ENCODE measurements at places on chromosomes 2 and 18. TPM values are rescaled to one million over a fixed set of nuclear protein-coding genes. Genes with fewer than 3 reads are reported as not detected.

The DLX1 gene
- 4.9 TPM for total RNA-seq

DNA sequence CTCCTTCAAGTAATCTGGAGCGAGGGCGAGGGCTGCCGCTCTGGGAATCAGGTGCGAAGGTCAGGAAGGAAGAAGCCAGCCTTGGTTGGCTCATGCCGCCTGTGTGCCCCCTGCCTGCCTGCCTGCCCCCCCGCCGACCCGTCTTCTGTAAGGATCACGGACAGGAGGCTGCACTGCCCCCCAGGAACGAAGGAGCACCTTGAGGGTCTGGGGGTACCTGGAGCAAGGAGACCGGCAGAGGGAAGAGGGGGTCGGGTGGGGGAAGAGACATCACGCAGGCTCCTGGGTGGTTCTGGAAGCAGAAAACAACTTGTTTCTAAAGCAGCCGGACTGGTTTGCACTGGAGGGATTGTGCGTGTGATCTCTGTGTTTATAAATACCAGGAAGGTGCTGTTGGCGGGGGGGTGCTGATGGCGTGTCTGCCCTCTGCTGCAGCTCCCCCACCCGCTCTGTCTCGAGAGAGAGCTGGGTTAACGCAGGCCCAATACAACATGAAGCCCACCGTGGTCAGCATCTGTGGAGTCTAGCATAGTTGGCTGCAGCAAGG is 1.7 kb downstream of the FOSL2 start:
- peak; percentile 74 for DNase-seq

The PDE1A gene
- total RNA-seq, result not detected

GRCh38 chr2:200700856-200701255 is 110.9 kb upstream of the BZW1 start:
- no peak for DNase-seq

- DNase-seq, result peak; percentile 55
These were observed at the start of gene HNMT for GRCh38 chr2:137964066-137964858. Gene HNMT, plus strand, starts transcription at chr2:137964473. Its CDS starts 19 bp downstream, at chr2:137964492.

DNA sequence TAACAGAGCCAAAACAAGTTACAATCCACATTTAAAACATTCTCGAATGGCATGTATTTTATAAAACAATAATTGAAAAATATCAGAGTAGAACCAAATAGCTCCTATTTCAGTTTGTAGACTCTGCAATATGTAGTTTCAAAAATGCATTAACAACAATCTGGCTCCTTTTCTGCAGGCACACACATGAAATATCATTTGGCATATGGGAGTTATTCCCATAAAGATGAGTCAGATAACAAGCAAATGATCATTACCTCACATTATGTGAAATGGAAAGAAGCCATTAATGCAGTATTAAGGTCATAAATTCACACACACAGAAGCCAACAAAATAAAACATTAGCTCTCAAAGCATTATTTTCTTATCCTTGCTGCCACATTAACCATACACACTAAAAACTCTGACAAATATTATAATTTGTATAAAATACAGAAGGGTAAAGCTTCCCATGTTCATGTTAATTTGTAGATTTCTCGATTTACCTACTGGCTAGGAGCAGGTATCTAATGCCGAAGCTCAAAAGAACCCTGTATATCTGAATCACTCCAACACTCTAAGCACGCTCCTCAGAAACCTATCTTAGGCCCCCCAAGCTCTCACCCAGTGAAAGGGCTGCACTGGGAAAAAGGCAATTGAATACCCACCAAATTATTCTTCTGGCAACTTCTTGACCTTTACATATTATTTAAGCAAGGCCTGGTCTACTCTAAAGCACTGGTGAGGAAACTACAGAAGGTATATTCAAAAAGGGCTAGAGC is 13.8 kb downstream of the NBAS start:
- DNase-seq, result no peak

The C2orf72 gene
- total RNA-seq, result 0.41 TPM

GRCh38 chr2:236333417-236334121 is 69.4 kb upstream of the ASB18 start:
- no peak for DNase-seq

GRCh38 chr2:118250463-118250862 is 162.2 kb downstream of the INSIG2 start:
- DNase-seq, result peak; percentile 52

DNA sequence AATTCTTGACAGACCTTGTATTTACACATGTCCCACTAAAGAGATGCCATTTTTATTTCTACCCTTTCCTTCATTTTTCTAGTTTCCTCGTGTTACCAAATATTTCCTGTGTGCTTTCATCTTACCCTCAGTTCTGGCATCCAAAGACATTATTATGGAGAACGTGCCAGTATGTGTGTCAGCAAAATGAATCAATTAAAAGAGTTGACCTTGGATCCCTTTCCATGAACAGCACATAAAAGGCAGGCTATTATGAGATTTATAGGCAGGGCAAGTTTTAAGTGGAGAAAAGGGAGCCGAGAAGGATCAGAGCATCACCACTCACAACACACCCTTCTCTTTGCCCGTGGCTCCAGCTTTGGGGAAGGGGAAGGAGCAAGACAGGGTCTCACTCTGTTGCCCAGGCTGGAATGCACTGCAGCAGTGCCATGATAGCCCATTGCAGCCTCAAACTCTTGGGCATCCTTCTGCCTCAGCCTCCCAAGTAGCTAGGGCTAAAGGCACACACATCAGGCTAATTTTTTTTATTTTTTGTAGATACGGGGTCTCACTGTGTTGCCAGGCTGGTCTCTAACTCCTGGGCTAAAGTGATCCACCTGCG is 149.9 kb downstream of the GFPT1 start:
- no peak for DNase-seq

- no peak for DNase-seq
These were observed 614.4 kb upstream of the GYPC start for GRCh38 chr2:126041391-126042047.

- DNase-seq, result no peak
These were observed 335.7 kb downstream of the PARD3B start for GRCh38 chr2:204880928-204881327.

DNA sequence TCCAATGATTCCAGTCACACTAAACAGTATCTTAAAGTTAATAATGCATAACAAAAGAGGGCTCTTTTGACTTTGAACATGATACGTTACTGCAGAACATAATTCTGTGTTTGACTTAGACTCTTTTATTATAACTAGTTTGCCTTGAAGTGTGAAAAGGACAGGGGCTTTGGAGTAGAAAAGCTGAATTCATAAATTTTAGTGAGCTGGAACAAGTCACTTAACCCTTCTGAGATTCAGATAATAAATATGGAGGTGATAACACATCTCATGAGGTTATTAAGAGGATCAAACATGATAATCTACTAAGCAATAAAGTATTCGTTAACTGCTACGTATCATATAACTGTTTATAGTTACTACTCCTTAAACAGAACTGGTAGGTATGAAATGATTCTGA is 44.7 kb upstream of the FLACC1 start:
- DNase-seq, result no peak

The CHN1 gene
- total RNA-seq, result 35.8 TPM

DNA sequence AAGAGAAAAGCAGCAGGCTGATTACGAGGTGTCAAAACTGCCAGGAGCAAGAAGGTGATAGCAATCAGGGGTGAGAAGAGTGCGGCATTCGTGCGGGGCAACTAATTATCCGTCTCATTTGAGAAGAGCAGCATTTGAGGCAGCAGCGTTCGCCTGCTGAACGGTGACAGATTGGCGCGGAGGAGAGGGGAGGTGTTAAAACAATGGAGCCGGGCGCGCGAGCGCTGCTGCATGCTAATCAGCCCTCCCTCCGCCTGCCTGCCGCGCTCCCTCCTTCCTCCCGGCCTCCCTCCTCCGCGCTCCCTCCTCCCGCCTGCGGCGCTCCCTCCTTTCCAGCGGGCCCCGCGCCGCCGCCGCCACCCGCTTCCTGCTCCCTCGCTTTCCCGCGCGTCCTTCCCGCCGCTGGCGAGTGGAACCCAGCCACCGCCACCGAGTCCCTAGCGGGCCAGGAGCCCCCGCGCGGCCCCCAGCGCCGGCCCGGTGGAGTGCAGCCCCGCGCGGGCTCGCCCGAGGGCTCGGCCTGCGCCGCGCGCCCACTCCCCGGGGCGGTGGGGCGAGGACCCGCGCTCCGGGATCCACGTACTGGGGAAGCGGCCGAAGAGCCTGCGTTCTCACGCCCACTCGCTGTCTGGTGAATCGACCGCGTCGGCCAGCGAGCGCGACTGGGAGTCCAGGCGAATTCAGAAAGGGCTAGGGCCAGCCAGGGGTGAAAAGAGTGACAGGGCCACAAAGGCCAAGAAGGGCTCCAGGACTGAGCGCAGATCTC is 69.5 kb upstream of the PSMD14 start:
- peak; percentile 72 for DNase-seq

The METTL8 gene
- 19.5 TPM for total RNA-seq

GRCh38 chr2:50955081-50955480 is 76.9 kb downstream of the NRXN1 start:
- DNase-seq, result no peak

DNA sequence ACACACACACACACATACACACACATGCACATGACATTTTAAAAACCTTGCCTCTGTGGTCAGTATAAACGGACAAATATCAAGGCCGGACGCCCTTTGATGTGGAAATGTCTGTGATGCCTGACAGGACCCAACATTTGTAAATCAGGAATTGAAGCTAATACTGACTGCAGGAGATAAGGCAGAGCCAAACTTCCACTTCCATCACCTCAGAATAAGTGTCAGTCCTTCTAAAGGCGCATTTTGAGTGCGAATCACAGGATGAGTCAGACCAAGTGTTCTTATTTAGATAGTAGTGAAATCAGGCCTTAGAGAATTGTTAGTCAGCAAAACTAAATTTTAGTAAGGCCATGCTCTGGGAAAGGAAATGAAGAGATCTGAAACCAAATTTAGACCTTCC is 211.7 kb upstream of the LRATD1 start:
- no peak for DNase-seq

GRCh38 chr2:99081891-99082290 is 59.6 kb upstream of the C2orf15 start:
- DNase-seq, result no peak

Data from SJSA1 (cell line).